ENCODE measurements at places on chromosomes 12 and 14. TPM values are rescaled to one million over a fixed set of nuclear protein-coding genes. Genes with fewer than 3 reads are reported as not detected.

The KRT85 gene
- total RNA-seq, result not detected

The DGLUCY gene
- 52.4 TPM for total RNA-seq

- no peak for DNase-seq
Observed at GRCh38 chr12:103105971-103106597, 148.6 kb downstream of the ASCL1 start.

- DNase-seq, result no peak
Observed at GRCh38 chr12:78171061-78171460, 340.4 kb downstream of the NAV3 start.

DNA sequence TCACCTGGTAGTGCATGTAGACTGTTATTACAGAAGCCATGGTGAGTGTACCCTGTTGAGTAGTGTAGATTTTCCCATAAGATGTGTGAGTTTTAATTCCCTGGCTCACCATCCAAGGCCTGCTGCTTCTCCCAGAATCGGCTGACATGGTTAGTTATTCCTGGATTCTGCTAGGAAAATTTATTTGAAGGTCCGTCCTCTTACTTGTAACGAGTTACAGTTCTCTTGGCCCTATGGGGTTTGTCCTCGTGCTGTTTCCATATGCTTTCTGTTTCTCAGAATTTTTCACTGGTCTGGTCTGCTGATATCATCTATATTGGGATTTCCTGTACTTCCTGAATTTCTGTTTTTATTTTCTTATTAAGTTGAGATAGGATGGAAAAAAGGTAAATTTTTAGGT, 423.3 kb upstream of the RGS6 start:
- no peak for DNase-seq
